ENCODE measurements at places on chromosomes 2 and 18.

- DNase-seq, result no peak
Measured at GRCh38 chr2:12513339-12513738, 203.4 kb upstream of the TRIB2 start.

DNA sequence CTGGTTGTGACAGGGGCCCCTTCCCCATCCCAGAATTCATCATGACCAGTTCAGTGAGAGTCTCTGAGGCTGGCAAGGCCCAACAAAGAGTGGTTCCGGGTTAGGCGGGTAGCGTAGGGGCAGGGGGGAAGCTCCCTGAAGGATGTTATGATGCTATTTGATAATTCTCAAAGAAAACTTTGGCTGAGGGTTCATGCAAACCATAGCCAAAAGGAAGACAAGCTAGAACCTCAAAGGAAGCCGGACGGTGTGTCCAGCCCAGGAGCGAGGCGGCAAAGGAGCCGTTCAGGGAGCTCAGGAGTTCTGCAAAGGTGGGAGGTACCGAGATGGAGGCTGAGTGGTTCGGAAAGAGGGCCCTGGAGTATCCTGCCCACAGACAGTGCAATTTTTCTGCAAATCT lies 226.8 kb upstream of the RAB6C start:
- no peak for DNase-seq

DNA sequence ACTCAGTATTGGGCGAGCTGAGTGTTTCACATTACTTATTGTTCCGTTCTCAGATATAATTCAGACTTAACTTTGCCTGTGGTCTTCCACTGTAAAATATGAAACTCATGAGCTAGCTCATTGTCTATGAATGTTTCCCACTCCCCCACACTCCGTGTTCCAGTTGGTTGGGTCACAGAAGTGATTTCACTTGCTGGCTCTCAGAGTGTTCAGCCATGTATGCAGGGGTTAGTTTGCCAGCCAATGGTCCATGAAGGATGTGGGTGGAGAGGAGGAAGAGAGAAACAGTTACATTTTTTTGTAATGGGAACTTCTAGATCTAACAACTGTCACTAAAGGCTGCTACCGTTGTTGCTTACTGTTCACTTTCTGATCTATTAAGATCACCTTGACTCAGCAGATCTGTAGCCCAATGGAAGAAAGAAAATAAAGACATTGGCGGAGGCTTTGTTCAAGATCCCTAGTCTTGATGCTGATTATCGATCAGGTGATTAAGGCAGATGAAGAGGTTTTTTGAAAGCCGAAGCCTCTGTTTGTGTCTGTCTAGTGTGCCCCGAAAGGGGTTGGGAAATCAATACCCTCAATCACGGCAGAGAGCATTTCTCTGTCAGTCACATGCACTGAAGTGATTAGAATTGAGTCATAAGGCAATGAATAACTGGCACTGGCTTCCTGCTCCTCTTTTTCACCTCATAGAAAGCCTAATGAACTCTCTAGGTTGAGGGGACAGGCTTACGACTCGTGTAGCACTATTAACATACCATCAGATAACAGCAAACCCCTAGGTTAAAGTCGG lies 279.7 kb upstream of the FIGN start:
- DNase-seq, result peak; percentile 38

DNA sequence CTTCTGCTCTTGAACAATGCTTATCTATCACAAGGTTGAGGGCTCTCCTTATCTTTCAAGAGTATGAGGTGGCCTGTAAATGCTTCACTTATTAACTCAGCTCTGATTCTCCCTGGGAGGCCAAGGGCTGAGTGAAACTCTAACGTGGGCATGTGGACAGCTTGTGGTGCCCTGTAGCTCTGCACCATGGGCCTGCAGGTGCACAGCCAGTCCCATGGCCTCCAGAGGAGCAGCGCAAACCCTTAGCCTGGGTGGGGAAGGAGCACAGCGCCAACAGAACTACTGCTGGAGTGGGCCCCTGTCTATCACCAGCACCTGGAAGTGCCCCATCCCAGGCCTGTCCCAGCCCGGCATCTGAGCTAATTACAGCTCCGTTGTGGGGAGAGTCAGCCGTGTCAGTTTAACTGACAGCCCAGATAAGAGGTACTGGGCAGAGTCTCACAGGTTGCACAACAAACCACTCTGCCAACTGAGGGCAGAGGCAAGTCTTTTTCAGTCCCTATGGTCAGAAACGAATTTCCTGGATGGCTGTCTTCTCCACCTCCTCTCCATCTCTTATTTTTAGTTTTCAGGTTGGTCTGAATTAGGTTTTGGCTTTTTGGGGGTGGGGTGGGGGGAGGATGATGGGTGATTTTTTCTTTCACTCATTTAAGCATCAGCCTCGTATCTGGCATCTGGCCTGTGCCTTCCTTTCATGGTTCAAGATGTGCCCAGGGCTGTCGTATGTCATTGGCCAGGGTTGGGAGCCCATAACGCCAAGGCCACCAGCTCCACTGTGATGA lies 219.5 kb downstream of the BCL2 start:
- DNase-seq, result no peak

GRCh38 chr2:73970850-73971471 lies 13.7 kb upstream of the TET3 start:
- DNase-seq, result no peak

DNA sequence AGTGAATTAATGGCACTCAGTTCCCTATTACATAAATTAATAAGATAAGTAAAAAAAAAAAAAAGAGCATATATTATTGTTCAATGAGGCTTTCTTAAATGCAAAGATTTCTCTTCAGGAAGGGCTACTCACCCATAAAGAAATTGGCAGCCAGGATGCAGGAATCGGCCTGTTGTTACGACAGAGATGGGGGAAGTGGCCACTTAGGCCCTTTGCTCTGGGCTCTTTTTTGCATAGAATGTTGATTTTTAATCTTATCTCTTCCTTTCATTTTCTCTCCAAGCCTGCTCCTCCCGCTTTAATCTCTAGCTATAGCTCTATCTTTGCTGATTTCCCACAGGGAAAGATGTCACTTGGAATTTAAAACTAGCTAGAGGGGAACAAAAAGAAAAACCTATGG lies 391.8 kb upstream of the CRIM1 start:
- no peak for DNase-seq

DNA sequence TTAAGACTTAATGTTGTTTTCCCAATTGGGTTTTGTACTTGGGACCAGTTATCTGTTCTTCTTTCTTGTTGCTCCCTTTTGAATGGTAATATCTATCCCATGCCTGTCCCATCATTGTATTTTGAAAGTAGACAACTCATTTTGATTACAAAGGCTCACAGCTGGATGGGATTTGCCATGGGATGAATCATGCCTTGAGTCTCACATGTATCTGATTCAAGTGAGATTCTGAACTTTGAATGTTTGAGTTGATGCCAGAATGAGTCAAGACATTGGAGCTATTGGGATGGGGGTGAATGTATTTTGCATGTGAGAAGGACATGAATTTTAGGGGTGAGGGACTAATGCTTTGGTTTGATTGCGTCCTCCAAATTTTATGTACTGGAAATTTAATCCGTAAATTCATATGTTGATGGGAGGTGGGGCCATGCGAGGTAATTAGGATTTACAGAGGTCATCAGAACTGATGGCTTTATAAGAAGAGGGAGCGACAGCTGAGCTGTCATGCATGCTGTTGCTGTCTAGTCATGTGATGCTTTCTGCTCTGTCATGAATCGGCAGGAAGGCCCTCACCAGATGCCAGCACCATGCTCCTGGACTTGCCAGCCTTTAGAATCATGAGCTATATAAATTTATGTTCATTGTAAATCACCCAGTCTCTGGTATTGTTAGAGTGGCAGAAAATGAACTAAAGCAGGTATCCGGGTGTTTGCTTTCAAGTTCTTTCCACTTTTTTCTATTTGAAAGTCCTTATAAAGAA lies 741.3 kb upstream of the RAB6C start:
- no peak for DNase-seq

GRCh38 chr2:218465987-218466633 lies 47.2 kb downstream of the VIL1 start:
- DNase-seq, result no peak

- DNase-seq, result no peak
Measured at GRCh38 chr18:46211816-46212215, 107.6 kb downstream of the HAUS1 start.

DNA sequence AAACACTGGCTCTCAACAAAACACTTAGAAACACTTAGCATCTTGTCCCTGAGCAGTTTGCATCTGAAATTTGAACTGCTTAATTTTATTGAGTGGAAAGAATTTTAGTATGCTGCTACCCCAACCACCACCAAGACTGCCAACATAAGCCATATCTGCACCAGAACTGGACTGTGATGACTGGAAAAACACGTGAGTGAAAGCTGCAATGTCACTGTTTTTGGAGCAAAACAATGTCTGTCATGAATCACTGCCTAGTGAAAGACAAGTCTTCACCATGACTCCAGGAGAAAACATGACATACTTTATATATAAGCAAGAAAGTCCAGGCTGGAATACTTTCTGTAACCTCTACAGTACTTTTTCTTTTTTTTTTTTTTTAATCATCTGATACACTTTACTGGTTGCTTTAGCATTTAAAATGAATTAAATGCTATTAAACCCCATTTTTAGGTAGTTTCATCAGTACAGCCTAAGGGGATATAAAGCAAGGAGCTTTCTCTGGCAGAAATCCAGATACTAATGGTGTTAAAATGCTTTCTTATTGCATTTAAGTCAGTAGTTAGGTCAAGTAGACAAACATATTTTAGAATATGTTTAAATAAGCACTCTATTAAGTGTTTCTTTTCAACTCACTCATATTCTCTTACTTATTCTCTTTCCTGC lies 2129.4 kb upstream of the PIK3C3 start:
- no peak for DNase-seq

GRCh38 chr2:111688482-111688881 lies 195.5 kb downstream of the ANAPC1 start:
- DNase-seq, result peak; percentile 85

DNA sequence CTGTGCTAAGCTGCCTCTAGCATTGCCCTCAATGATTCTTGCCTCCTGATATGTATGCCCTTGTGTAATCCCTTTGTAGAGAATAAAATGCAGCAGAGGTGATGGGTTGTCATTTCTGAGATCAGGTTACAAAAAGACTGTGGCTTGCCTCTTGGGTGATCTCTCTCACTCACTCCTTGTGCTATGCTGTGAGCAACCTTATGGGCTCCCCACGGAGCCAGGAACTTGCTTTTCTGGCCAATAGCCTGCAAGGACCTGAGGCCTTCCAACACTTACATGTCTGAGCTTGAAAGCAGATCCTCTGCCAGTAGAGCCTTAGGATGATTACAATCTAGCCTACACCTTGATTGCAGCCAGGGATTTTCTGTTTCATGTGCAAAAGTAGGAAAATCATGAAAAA lies 123.1 kb upstream of the XIRP2 start:
- no peak for DNase-seq

- DNase-seq, result no peak
Measured at GRCh38 chr2:74873678-74874640, 40.0 kb downstream of the HK2 start.

DNA sequence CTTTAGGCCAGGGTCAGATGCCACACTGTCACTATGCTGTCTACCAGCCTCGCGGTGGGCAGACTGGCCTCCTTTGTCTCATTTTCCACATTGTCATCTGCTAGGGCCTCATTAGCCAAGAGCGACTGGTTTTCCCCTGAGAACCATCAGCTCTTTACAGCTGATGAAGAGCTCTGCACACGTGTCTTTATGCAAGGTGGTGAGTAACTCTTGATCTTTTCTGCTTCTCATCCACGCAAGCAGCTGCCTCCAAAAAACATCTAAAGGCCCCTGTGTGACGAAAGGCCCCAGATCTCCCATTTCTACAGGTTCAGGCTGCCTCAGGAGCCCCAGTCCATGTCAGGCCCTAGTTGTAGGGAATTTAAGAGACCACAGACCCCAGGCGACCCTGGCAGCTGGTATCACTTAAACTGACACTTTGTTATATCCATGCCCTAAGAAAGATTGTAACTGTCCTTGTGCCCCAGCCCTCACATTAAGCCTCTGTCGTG lies 52.9 kb downstream of the DPYSL5 start:
- DNase-seq, result no peak

DNA sequence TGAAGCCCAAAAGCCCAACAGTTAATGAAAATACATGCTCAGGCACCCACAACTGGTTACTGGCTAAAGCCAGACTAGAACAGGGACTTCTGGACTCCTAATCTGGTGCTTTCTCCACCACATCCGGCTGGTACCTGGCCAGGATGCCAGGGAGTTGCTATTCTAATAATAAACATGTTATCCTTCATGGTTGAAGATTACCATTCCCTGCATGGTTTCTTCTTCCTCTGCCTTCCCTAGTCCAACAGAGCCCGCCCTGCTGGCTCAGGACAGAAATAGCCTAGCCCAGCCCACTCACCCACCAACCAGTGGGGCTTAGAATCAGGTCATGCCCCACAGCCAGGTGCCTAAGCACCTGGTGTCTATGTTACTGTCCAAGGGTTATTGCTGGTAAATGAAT lies 184.2 kb downstream of the TMEM247 start:
- DNase-seq, result no peak

GRCh38 chr18:79528316-79528695 lies 132.6 kb downstream of the NFATC1 start:
- no peak for DNase-seq

- no peak for DNase-seq
Measured at GRCh38 chr2:177466337-177467195, 74.0 kb downstream of the AGPS start.

DNA sequence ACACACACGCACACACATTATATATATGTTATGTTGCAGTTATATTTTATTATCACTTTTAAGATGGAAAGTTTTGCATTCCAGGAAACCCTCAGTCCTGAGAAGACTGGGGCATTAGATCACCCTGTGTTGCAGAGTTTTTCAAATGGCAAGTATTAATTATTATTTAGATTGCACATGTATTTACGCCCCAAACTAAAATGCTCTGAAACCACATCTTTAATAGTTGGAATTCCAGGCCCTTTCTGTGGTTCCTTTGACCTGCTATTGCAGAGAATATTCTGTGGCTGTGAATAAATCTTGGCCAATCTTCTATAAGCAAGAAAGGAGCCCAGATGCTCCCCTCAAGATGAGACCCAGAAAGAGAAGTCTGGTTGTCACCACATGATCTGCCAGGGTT lies 427.0 kb upstream of the TNP1 start:
- DNase-seq, result no peak
